Peyer's patch (tissue), 4 donors: ENCODE measurements at places on chromosomes 5 and 9. TPM values are rescaled to one million over a fixed set of nuclear protein-coding genes. Genes with fewer than 3 reads are reported as not detected.

Gene TRPM3
- total RNA-seq: not detected

Gene PCDHB16
- 0.35 TPM for total RNA-seq

Gene SV2C
- 0.18 TPM for total RNA-seq

Gene PCDHGA6
- total RNA-seq: 4.1 TPM

Gene FREM1
- total RNA-seq: 72.7 TPM
